ENCODE measurements at places on chromosomes 7 and 10.

DNA sequence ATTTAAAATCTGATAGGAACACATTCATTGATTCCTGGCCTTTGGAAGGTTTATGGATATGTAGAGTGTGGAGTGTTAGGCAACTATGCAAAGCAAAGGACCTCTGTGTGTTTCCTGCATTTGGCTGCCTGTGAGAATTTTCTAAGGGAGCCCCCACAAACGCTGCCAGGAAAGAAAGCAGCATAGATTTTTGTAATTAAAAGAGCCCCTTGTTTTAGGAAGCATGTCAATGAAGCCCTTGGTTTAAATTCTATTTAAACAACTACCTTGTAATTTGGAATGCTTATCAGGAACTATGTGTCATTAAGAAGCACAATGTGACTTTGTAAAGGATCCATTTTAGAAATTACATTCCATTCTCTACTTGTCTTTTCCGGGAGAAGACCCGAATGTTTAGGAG lies 742.5 kb downstream of the NXPH1 start:
- DNase-seq = no peak

- DNase-seq = no peak
These were observed 23.4 kb downstream of the EBF3 start for GRCh38 chr10:129940617-129941198.

DNA sequence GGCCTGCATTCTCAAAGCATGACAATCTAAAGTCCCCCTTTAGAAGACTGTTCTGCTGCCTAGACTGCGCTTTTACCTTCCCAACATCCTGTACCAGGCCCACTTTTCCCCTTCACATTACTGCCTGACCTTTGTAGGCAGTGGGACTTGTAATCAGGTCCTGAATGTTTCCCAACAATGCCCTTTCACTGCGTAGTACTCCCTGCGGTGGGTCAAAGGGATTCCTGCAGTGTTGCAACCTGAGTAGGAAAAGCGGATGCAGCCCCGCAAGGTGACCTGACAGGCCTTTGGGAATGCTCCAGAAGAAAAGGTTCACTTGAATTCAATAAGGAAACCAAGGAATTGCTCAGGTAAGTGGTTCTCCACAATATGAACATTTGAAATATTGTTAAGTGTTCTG lies 4.9 kb upstream of the TCAF1 start:
- no peak for DNase-seq

- DNase-seq = peak; percentile 76
These were observed 37.7 kb downstream of the AGAP3 start for GRCh38 chr7:151123822-151124464.

DNA sequence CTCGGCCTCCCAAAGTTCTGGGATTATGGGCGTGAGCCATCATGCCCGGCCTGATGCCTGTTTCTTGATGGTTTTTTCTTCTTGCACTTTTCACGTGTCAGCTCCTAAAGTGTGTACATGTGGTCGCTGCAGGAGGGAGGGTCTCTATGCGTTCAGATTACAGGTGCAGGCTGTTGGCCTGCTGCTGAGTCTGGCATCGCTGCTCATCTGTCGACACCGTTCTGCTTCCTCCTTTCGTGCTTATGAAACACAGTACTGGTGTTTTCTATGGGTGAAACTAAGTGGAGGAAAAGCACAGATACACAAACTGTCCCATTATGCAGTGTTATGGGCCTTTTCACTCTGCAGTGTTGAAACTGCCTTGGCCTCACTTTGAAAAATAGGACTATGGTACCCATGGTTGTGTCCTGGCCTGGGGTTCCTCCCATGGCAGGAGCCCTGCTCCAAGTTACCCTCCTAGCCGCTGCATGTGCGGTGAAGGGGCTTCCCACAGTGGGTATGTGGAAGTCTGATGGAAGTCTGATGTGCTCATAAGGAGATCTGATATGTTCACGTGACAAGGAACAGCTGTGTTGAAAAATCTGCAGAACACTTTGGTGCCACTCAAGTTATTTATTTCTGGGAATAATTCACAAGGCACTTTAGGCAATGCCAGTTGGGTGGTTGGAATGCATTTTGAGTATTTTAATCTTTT lies 23.5 kb downstream of the OGDH start:
- no peak for DNase-seq

GRCh38 chr10:110818311-110819256 lies 53.1 kb upstream of the PDCD4 start:
- DNase-seq = no peak

GRCh38 chr10:110821508-110821907 lies 50.2 kb upstream of the PDCD4 start:
- no peak for DNase-seq

DNA sequence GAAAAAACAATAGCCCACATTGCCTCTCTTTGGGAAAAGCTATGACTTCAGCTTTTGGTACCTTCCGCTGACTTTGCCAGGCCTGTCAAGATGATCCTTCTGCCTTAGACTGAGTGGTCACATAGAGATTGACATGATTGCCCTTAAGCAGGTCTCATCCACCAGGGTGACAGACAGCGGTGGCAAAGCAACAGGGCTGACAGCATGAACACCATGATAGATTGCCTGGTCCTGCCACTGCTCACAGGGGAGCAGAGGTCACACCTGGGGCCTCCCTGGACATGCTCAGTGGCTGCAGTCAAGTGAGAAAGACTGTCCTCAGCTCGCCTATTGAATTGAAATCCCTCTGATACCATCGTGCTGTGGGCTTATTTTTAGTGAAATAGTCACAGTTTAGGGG lies 1080.2 kb downstream of the KCNMA1 start:
- DNase-seq = no peak

- DNase-seq = no peak
These were observed 38.5 kb downstream of the MTURN start for GRCh38 chr7:30173058-30173897.

DNA sequence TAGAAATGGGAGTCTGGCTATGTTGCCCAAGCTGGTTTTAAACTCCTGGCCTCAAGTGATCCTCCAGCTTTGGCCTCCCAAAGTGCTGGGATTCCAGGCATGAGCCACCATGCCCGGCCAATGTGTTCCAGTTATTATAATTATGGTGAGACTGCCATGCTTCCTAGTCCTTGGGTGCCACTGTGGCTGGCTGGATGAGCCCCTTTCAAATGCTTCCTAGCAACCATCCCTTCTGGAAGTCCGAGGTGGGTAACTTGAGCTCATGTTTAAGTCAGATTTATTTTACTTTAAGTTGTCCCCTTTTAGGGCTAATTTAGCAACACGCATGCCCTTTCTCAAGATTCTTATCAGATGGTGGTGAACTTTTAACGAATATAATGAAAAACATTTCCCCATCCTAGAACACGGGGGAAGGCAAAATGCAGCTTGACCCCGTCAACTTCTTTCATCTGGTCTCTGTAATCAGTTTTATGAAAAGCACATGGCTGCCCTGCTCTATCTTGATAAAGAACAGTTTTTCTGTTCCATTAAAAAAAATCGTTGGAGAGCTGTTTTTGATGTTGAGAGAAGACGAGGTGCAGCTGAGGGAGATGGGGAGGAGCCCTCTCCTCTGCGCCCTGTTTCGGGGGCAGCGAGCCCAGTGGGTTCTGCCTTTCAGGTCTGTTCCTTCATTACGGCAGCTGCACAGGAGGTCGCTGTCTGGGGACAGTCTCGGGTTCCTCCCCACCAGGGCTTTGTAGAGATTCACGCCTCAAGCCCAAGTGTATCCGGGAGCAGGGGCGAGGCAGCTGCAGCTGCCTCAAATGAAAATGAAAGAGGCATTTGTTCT lies 61.0 kb upstream of the MKI67 start:
- no peak for DNase-seq

DNA sequence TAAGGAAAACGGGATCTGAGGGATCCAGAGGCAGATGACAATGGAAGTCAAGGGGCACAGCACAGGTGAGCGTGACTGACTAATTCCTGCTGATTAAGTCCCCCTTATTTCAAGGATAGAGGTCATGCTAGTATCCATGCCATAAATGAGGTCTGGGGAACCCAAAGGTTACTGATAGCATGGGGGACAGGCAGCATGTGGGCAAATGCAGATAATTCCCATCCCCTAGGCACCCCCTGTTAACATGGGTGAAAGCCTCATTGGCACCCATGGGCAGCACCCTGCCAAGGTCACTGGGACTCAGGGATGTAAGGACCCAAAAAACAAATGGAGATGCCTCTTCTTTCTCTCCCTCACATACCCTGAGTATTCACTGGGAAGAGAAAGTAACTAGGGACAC lies 139.7 kb downstream of the WDR11 start:
- no peak for DNase-seq

GRCh38 chr7:50416527-50417182 lies 33.5 kb downstream of the FIGNL1 start:
- DNase-seq = no peak

- DNase-seq = no peak
These were observed 148.2 kb upstream of the SLC26A5 start for GRCh38 chr7:103594186-103594585.

GRCh38 chr7:105060437-105060836 lies 46.4 kb downstream of the KMT2E start:
- DNase-seq = no peak

GRCh38 chr7:74051629-74052410 lies 23.8 kb downstream of the ELN start:
- DNase-seq = no peak

- no peak for DNase-seq
These were observed 42.8 kb upstream of the GNA12 start for GRCh38 chr7:2886900-2887299.

GRCh38 chr10:71972746-71973695 lies 8.8 kb downstream of the CHST3 start:
- DNase-seq = no peak

DNA sequence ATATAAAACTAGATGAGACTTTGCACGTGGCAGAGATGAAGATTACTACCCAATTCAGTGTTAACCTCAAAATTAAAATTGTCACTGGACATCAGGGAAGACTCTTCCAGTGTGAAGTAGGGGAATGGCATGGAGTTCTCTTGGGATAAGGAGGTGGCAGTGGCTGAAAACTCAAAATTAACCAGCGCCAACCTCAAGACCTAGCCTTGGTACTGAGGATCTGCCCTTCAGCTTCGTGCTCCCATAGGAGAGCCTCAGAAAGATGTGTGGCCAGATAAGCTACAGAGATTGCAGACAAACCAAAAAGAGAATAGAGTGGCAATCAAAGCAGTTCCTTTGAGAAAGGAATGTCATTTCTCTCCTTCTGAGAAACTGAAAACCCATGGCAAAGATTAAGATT lies 47.3 kb upstream of the CAPZA2 start:
- no peak for DNase-seq

DNA sequence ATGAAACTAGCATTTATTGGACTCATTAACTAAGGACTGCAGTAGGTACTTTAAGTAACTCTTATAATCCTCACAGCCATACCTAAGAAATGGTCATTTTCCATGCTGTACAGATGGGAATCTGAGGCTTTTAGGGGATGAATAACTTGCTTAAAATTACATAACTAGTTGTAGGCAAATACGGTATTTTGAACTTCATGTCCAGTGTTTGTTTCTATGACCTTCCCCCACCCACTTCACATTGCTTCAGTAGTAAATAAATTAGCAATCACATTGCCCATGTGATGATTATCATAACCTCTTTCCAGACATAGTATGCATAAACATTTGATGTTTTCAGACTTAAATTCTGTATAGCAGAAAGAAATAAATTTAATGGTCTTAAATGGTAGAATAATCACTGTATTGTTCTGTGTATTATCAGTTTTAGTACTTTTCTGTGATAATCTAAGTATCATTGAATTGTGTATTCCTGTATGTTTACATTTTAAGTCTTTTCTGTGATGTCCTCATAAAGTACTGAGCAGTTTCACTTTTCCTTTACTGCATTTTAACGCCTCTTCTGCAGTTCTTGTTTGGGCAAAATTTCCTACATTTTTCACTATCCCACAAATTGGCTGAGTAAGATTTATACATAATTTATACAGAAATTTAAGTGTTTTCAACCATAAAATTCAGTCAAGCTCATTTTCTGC lies 48.3 kb downstream of the ANKIB1 start:
- DNase-seq = no peak

DNA sequence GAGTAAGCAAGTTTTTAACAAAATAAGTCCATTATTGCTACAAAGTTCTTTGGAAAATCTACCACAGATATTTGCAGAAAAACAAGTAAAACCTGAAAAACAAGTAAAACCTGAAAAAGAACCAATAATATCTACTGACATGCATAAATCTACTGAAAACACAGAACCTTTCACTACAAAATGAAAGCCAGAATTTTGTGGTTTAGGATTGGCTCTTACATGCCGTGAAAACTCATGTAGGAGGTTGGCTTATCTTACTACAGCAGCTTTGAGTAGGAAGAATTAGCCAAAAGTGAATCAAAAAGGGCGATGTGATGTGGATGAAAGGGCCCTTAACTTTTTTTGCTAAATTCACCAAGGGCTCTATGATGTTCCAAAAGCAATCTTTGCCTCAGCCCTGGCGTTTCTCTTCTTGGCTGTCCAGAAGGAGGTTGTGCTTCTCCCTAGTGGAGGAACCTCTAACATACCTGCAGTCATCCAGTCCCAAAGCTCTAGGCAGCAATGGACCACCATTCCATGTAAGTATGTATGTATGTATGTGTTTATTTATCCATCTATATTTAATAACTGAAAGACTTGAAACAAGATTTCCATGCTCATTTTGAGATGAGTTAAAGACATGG lies 93.5 kb upstream of the ZNF804B start:
- no peak for DNase-seq

DNA sequence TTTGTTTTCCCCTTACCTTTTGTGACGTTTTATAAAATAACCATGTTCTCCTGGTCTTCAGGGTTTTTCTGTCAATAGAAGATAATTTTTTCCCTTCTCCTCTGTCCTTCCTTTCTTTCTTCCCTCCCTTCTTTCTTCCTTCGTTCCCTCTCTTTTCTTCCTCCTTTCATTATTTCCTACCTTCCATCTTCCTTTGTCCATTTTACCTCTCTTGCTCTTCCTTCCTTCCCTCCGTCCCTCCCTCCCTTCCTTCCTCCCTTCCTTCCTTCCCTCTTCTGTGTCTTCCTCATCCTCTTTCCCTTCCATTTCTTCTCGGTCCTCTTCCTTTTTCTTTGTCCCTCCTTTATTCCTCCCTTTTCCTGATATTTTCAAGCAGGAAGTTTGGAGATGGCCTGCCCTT lies 128.2 kb downstream of the TEX36 start:
- DNase-seq = no peak

DNA sequence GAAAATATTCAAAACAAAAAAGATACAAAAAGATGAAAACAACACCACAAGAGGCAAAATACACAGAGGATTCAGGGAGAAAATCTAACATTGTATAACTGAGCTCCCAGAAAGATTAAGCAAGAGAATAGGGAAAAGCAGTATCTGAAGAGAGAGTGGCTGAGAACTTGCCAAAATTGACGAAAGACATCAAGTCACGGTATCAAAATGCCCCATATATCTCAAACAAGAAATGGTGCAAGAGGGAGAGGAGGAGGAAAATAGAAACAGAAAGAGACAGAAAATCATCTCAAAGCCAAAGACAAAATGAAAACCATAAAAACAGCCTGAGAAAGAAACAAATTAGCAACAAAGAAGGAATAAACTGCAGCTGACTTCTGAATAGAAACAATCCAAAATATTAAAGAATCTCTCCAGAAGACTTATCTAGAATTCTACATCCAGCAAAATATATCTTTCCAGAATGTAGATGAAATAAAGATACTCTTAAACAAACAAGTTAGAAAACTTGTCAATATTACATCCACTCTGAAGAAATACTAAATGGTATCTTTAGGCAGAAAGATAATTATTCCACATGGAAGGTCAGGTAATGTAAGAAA lies 5.5 kb downstream of the USP6NL start:
- no peak for DNase-seq

GRCh38 chr10:1150638-1150955 lies 94.4 kb downstream of the WDR37 start:
- no peak for DNase-seq

Data from activated CD8-positive, alpha-beta memory T cell treated with anti-CD3 and anti-CD28 coated beads for 1 hour (primary cell).